ENCODE measurements at places on chromosomes 1 and 21.

- no peak for DNase-seq
Measured at GRCh38 chr1:10803971-10804820, 7.8 kb upstream of the CASZ1 start.

DNA sequence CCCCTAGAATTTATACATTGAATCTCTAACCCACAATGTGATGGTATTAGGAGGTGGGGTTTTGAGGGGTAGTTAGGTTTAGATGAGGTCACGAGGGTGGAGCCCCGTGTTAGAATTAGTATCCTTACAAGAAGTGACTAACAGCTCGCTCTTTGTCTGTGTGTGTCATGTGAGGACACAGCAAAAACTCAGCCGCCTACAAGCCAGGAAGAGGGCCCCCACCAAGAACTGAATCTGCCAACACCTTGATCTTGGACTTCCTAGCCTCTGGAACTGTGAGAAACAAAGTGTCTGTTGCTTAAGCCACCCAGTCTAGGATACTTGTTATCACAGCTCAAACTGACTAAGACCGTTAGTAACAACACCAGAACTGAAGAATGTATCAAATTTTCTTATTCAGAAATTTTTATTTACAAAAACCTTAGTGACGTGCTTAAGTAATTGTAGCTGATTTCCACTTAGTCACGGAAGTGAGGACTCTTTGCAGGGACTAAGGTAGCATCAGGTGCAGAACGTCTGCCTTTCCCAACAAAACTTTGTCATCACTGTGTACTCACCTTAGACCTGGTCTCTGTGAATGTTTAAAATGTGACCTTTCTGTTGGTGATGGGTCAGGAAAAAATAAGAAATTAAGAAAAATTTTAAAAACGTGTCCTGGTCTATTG is 24.5 kb upstream of the LRRC8C start:
- DNase-seq: peak; percentile 41

- no peak for DNase-seq
Measured at GRCh38 chr1:6762060-6762459, 23.2 kb upstream of the CAMTA1 start.

DNA sequence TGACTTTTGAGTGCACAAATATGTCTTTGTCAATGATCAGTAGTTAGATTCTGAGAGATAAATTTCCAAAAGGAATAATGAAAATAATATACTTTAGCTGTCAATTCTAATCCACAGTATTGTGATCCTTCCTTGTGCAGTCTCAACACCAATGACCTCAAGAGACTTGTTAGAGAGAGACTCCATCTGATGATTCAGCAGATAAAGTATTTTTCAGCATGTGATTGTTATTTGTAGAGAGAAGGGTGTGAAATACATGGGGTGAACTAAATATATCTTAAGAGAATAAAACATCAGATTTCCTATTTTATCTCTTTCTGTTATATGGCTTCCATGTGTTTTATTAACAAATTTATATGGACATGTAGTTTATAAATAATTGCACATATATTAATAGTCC is 5.9 kb upstream of the ZNF124 start:
- DNase-seq: no peak

GRCh38 chr1:32249831-32250525 is 1.1 kb upstream of the LCK start:
- peak; percentile 65 for DNase-seq

DNA sequence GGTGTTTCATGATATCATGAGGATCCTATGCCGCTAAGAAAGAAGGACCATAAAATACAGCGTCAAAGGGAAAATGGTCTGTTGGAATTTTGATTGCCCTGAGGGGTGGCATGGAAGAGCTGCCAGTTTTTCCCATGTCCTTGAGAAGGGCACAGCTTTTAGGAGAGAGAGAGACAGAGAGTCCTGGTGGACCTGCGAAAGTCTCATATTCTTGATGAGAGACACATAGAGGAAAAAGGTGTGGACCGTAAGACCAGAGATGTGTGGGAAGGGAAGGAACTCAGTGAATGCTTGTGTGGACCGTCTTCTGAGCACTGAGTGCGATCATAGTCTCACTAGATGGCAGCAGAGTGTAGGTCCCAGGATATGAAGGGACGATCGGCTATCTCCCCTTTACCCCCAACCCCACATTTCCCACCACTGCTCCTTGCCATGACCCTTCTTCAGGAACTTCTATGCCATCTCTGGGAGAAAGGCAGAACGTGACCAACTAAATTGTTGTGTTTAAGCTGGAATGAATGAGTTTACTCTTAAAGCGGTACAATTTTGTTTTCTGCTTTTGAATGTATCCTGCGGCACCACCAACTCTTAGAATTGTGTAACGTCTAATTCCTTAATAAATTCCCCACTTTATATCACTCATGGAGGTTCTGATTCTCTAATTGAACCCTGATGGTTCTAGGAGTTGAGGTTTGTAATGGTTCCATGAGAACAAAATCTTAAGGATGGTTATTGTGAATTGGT is 117.7 kb downstream of the CTH start:
- no peak for DNase-seq

GRCh38 chr1:26607186-26607585 is 77.6 kb downstream of the RPS6KA1 start:
- DNase-seq: no peak

- no peak for DNase-seq
Measured at GRCh38 chr1:175314300-175314699, 121.7 kb upstream of the KIAA0040 start.

- no peak for DNase-seq
Measured at GRCh38 chr1:116167625-116168276, 56.6 kb downstream of the MAB21L3 start.

GRCh38 chr1:24216276-24217074 is 29.4 kb upstream of the IFNLR1 start:
- no peak for DNase-seq

DNA sequence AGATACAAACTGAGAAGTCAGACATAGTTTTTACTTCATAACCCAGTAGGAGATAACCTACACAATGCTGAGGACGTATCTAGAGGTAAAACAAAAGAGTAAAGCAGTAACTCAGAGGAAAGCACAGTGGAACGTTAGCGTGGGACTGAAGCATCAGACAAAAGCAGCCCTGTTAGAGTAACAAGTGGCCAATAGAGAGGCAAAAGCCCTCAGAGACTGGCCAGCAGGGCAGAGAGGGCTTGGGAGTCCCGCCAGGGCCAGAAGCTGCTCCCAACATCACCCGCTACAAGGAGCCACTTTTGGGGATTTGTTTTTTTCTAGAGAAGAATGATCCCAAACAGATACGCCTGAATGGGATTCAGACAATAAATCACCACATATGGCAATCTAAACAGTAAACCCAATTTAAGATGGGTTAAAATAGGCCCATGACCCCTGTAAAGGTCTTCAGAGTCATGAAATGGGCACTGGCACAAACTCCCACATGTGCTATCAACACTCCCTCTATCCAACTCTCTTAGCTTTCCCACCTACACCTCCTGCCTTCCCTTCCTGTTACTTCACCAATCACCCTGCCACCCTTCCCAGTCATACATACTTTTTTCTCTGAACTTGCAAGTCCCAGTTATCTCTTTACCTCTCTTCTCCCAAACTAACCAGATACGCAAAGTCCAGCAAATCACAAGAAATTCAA is 17.2 kb downstream of the TADA1 start:
- no peak for DNase-seq

DNA sequence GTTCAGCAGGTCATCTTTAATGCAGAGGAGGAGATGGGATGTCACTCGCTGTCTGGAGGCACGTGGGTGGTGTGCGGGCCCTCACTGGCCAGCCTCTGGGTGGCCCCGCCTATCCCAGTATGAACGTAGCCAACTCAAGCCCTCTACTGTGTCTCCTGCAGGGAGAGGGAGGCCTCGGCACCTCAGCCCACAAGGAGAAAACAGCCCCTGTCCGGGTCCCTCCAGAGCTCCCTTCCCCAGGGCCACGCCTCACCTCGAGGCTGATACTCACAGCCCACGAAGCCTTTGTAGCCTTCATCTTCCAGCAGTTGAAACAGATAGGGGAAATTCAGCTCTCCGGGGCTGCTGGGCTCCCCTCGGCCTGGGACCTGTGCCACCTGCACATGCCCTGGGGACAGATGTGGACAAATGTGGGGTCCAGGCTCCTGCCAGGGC is 2.6 kb downstream of the HYI start:
- no peak for DNase-seq

GRCh38 chr1:96581772-96582171 is 139.8 kb upstream of the PTBP2 start:
- no peak for DNase-seq

DNA sequence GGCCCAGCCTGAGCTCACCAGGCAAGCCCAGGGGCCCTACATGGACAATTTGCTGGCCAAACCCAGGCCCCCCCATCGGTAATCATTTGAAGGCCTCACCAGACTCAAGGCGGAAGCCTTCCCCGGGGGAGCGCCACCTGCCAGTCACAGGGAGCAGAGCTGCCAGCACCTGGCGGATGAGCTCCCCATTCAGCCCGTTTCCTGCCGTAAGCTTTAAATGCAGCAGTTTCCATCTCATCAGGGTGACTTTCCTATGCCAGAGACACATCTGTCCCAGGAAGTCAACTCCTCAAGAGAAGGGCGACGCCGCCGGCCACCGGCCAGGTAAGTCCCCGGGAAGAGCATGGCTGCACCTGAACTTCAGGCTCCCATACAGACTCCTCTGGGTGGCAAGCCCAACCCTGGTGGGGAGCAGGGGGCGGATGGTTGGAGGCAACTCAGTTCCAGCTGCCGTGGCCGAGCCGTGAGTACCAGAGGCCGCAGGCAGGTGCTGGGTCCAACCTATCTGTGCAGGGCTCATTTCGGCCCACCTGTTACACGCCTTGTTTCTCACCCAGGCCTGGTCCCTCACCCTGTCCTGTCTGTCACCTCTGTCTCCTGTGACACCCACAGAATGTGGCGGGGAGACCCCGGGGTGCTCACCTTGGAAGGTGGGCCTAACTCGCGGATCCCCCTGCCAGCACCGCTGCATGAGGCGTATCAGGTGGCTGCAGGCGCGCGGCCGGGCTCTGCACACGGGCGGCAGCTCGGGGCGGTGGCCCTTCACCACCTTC is 20.7 kb downstream of the RIPK4 start:
- no peak for DNase-seq

DNA sequence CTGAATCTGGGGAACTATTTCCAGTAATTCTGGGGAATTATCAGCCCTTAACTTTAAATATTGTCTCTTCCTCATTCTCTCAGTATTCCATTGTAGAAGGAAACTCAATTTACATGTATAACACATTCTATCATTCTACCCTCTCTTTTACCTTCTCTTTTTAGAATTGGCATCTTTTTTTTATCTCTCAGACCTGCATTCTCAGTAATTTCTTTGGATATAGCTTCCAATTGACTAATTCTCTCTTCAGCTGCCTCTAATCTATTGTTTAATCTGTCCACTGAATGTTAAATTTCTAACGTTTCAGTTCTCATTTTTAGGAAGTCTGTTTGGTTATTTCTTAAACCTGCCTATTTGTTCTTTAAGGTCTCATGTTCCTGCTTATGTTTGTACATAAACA is 33.0 kb downstream of the MAB21L3 start:
- DNase-seq: no peak

DNA sequence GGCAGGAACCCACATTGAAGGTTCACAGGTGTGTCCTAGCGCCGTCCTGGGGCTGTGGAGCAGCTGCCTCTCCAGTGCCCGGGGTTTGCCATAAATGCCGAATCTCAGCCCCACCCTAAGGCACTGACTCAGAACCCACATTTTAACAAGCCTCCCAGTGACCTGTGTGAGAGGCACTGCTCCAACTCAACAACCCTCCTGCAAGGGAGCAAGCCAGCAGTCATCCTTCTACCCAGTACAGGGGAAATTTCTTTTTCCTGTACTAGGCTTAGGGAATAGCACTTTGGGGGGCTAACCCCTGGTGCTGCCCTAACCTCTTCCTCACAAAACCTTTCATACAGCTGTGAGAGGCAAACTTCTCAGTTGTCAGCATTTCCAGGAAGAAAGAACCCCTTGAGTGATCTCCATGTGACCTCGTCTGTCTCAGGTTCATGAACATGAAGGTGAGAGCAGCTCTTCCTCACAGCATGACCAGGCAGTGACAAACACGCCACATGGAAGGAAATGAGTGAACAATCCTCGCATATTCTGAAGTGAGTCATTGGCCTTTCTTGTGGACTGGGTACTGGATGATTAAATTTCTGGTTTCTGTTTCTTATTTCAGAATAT is 11.4 kb upstream of the BCAR3 start:
- no peak for DNase-seq

Data from stimulated activated CD4-positive, alpha-beta T cell treated with anti-CD3 and anti-CD28 coated beads, Interleukin-1b, Interleukin-23, amount 100 ng/mL, for 1 hour (primary cell).